ENCODE measurements at places on chromosomes 16 and 17.

- peak; percentile 39 for DNase-seq
Observed at GRCh38 chr16:12573730-12574383, 229.8 kb downstream of the CPPED1 start.

- DNase-seq = no peak
Observed at GRCh38 chr16:86082418-86083030, 183.6 kb downstream of the IRF8 start.

GRCh38 chr16:8928467-8928957 is 35.2 kb downstream of the USP7 start:
- no peak for DNase-seq

- DNase-seq = no peak
Observed at GRCh38 chr17:2289878-2290478, 13.6 kb downstream of the SMG6 start.

- no peak for DNase-seq
Observed at GRCh38 chr16:89815639-89816348, 653 bp downstream of the FANCA start.

- peak; percentile 59 for DNase-seq
Observed at GRCh38 chr17:77281122-77281903, 140.5 kb downstream of the SEC14L1 start.

GRCh38 chr17:42275527-42276358 is 448 bp downstream of the STAT5B start:
- DNase-seq = peak; percentile 38

- peak; percentile 56 for DNase-seq
Observed at GRCh38 chr16:22353191-22353919, 21.1 kb downstream of the CDR2 start.

DNA sequence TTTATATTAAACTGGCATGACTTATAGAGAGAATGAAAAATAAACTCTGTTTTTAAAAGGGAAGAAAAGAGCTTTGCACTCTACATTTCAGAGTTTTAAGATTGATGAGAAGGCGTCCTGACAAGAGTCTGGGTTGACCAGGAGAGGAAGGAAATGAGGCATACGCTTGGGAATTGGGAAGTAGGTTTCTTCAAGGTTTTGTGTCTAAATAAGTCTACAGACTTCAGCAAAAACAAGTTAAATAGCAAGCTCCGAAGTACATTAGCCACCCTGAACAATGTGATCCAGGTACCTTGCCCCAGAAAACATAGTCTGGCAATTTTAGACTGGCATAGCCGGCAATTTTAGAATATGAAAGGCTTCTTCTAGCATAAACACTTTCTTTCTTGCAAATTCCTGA is 28.5 kb upstream of the CCDC182 start:
- no peak for DNase-seq

- no peak for DNase-seq
Observed at GRCh38 chr16:85105475-85105874, 6.8 kb downstream of the CIBAR2 start.

- DNase-seq = no peak
Observed at GRCh38 chr17:39599004-39599664, 8.6 kb downstream of the NEUROD2 start.

GRCh38 chr17:74892974-74893911 is at the start of gene FADS6:
Gene FADS6, minus strand, starts transcription at chr17:74893633. Its CDS starts 38 bp downstream, at chr17:74893595.
- DNase-seq = no peak

All from CD4-positive, alpha-beta T cell treated with Interleukin-4 for 1 hour (primary cell).